Mesothelial cell of epicardium (in vitro differentiated cells): ENCODE measurements at places on chromosomes 13 and 19.

GRCh38 chr13:111017755-111018459, 97.2 kb upstream of the ARHGEF7 start:
- DNase-seq = no peak

DNA sequence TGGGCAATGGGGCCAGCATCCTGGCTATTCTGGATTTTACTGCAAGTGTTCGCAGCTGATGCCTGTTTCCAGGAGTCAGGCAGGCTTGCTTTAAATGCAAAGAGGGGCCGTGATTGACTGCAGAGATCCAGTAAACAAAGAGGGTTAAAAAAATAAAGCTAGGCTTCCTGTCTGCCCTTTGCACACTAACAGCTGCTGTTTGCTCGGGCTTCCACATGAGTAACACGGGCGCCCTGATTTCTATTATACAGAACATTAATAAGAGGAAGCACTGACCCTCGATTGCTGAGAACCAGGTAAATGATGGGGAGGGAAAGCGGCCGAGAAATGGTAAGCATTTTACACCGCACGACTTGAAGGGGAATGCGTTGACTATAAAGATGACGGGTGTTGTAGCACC, 254.2 kb upstream of the ZNF507 start:
- no peak for DNase-seq

DNA sequence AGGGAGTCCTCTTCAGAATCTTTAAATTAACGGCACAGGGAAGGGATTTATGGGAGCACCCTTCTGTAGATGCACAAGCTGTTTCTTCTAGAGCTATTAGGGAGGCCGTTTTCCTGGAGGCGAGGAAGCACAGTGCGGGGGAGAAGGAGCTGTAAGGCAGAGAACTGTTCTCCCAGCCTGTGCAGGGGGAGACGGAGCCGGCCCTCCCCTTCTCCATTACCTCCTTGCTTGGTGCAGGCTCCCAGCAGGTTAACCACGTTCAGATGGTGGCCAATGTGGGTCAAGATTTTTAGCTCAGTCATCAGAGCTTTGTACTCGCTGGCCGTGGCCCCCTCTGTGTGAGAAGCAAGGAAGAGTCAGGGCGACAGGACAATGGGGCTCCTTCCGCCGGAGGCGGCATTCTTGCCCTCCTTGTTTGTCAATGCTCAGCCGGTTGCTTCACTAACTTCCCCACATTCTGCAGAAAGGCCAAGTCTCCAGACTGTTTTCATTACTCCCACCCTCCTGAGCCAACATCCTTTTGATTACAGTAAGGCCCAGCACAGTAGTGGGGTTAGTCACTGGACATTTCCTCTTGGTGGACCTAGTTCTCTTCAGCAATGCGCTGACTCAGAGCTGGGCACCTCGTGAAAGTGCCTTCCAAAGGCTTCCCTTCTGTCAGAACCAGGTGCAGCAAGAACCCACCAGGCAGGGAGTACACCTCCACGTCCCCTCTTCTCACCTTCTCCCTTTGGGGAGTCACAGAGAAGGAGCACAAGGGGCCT, 165.4 kb downstream of the FLT1 start:
- no peak for DNase-seq

DNA sequence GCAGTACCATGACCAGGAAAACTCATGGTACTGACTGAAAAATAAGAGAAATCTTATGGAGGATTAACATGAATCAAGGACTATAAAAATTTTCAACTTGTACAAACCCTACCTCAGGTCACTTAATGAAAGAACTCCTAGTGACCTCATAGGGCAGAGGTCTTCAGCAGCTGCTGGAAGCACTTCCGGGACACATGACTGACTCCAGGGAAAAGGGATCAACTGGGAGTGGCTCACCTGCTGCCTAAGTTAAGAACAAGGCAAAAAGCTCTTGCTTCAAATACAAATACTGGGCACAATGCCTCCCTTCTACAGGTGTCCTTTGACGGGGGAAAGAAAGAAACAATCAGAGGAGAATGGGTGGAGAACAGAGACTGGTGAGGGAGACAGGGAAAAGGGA, 18.6 kb downstream of the DOCK9 start:
- no peak for DNase-seq
